Tibial nerve (tissue), 4 donors: ENCODE measurements at places on chromosomes 6 and 20.

- no peak for DNase-seq
These were observed 5.6 kb upstream of the FAM50B start for GRCh38 chr6:3843379-3844096.

- no peak for DNase-seq
These were observed 191.0 kb downstream of the UNC5CL start for GRCh38 chr6:40848038-40848437.

- DNase-seq: no peak
These were observed 85.2 kb upstream of the PHACTR3 start for GRCh38 chr20:59518881-59519706.

- no peak for DNase-seq
These were observed 615 bp upstream of the NTSR1 start for GRCh38 chr20:62707921-62708521.

GRCh38 chr20:1209447-1210387 lies 6.5 kb downstream of the C20orf202 start:
- DNase-seq: no peak

DNA sequence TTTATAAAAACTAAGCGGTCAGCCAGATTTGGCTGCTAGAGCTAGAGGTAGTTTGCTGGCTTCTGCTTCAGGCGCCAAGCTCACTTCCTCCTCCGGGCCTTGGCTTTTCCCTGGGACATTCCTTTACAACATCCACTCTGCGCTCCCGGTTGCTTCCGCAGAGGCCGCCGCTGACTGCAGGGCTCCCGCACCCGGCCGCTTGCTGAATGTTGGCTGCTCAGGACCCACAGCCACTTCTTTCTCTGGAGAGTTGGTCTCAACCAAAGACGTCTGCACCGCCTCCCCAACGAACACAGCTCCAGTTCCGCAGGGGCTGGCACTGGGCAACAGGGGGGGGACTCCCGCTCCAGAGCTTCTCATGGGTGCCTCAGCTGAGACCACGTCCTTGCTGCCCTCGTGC lies 282.8 kb downstream of the TFAP2C start:
- no peak for DNase-seq

DNA sequence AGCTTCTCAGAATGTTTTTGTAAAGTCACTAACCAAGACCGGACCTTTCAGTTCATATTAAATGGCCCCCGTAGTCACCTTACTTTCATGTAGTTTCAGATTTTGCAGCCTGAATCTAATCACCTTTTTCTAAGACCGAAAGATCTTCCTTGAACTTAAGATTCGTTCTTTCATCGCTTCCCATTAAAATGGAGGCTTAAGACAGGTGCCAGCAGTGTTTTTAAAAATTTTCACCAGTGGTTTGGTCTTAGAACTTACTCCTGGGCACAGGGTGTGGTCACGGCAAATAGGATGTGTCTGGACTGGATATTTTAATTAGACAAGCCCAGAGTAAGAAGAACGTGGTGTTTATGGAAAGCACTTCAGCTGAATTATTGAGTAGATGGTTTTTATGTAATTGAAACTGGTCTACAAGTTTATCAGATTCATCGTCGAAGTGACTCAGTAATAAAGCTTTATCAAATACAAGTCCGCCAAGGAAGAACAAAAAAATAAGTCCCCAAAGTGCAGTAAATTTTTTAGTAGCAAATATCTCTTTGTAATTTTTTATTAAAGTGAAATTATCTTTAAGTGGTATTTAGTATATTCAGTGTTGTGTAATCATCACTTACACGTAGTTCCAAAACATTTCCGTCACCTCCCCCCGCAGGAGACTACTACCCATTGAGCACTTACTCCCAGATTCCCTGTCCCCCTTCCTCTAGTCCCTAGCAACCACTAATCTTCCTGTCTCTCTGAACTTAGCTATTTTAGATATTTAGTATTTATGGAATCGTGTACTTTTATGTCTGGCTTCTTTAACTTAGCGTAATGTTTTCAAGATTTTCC lies 868 bp downstream of the SRSF3 start:
- no peak for DNase-seq

- no peak for DNase-seq
These were observed 3.2 kb upstream of the DEF6 start for GRCh38 chr6:35294308-35294945.

GRCh38 chr6:118537574-118537973 lies 10.5 kb upstream of the PLN start:
- no peak for DNase-seq

- DNase-seq: no peak
These were observed 155.4 kb downstream of the ERMARD start for GRCh38 chr6:169906688-169907418.

GRCh38 chr6:154251116-154251515 lies 105.5 kb downstream of the IPCEF1 start:
- DNase-seq: no peak

GRCh38 chr6:13733178-13733887 lies 21.7 kb upstream of the RANBP9 start:
- peak; percentile 76 for DNase-seq

DNA sequence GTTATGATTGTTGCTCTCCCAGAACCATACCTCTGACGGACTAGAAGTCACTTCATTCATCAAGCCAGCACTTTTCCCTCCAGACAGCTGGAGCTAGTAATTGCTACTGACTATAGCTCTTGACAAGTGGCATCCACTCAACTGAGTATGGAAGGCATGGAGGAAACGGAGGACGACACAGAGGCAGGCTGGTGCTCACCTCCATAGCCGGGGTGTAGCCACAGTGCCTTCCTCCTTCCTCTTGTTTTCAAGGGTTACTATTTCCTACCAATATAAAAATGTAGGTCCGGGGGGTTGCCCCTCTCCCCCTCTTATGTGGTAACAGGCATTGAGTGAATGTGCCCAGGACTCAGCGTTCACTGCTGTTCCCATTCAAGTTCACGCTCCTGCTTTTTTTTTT lies 23.5 kb upstream of the FOXC1 start:
- no peak for DNase-seq

DNA sequence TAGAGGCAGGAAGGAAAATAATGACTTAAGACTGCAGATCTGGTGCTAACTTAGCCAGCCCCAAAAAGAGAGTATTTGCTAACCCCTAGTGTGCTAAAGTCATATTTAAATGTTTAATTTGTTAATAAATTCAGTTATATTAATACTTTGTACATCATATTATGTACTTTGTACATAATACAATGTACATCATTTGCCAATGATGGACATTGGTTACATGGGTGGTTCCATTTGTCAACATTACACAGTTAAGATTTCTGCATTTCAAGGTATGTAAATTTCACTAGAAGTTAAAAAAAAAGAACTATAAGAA lies 63.9 kb upstream of the PIM1 start:
- DNase-seq: no peak

GRCh38 chr6:40922281-40922680 lies 116.7 kb downstream of the UNC5CL start:
- no peak for DNase-seq

DNA sequence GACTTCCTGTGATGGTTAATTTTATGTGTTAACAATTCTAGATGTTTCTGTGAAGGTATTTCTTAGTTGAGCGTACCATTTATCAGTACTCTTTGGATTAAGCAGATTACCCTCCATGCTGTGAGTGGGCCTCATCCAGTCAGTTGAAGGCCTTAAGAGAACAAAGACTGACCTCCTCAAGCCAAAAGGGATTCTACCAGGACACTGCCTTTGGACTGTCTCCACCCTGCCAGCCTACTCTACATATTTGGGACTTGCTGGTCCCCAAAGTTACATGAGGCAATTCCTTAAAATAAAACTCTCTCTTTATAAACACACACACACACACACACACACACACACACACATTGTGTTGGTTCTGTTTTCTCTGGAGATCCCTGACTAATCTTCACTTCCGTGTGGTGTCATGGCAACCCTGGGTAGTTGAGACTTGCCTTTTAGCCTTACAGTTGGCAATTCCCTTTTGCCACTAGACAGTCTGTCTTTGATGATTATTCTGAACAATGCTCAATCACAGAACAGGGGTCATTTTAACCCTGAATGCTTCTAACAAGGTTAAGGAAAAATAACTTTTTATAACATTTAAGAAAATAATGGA lies 32.2 kb downstream of the MRAP2 start:
- no peak for DNase-seq

- DNase-seq: no peak
These were observed 1243.1 kb upstream of the ADGRB3 start for GRCh38 chr6:67391955-67392354.

- no peak for DNase-seq
These were observed 6.7 kb upstream of the MMP9 start for GRCh38 chr20:46002008-46002407.

DNA sequence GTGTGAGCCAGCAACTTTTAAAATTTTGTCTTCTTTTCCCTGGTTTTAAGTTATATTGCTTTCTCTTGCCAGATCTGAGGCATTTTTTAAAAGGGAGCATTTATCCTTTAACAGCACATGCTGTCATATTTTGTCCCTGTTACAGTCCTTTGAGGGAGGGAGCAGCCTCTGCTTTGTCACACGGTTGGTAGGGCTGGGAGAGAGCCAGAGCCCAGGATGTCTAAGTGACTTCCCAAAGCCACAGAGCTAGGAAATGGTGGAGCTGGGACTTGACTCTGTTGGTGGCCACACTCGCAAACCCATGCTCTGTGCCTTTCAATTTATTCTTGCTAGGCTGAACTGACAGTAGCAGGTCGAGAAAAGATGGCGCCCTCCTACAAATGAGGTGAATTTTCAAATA lies 80.4 kb upstream of the IYD start:
- DNase-seq: no peak

GRCh38 chr6:56689663-56690062 lies 47.0 kb upstream of the DST start:
- no peak for DNase-seq

- DNase-seq: no peak
These were observed 3.6 kb downstream of the BEND6 start for GRCh38 chr6:56958481-56958880.

DNA sequence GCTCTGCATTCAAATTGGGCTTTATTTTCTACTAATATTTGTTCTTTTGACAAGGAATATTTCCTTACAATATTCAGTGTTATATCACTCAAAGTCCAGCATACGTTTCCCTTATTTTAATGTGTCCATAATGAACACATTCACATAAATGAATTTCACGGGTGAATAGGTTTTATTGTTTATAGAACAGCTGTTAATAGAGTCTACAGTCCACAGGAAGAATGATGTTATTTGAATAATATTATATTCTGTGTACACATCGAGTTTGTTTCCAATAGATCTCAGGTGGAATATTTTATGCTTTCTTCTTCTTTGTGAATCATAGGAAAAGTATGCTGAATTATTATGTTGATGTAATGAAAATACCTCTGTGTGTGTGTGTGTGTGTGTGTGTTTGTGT lies 582.4 kb downstream of the CDH26 start:
- DNase-seq: no peak

GRCh38 chr6:4478098-4478497 lies 298.1 kb upstream of the CDYL start:
- no peak for DNase-seq

DNA sequence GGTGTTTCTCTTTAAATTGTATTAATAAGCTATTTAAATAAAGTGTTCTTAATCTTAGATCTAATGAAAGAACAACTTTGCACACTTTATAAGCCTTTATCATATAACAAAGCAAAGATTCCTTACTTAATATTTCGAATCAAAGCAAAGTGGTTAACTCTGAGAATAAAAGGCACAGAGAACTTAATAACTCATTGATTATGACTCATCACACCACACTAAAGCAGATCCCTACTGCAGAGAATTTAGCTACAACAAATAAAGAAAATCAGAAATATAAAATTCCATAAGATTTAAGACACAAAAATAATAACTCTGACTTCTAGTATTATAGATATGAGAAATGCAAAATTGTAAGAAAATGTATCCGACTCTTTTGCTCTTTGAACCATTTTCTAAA lies 135.6 kb upstream of the RUNX2 start:
- no peak for DNase-seq

GRCh38 chr6:40321616-40322015 lies 265.5 kb downstream of the LRFN2 start:
- no peak for DNase-seq

DNA sequence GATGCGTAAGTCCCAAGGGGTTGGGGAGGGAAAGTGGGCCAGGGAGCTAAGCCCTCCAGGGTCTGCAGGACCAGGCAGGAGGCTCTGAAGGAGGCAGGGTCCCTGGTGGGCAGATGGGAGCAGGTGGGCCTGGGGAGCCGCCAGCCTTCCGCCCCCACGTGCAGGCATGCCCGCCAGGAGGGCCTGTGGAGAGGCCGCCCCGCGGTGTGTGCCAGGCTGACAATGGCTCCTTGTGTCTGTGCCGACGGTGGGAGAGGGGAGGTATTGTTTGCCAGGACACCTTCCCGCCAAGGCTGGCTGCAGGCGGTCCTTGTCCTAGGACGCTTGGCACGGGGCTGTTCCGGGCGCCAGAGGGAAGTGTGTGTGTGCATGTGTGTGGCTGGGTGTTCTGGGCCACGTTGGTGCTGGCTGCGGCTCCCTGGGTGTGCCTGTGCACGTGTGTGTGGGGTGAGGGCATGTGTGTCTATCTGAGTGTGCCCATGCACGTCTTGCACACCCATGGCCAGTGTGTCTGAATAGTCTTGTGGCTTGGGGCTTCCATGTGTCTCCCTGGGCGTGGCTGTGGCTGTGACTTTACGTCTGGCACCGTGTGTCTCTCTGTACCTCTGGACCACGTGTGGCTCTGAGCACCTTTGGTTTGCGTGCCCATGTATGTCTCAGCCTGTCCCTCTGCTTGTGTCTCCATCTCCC lies 153.0 kb downstream of the CEBPB start:
- DNase-seq: no peak

DNA sequence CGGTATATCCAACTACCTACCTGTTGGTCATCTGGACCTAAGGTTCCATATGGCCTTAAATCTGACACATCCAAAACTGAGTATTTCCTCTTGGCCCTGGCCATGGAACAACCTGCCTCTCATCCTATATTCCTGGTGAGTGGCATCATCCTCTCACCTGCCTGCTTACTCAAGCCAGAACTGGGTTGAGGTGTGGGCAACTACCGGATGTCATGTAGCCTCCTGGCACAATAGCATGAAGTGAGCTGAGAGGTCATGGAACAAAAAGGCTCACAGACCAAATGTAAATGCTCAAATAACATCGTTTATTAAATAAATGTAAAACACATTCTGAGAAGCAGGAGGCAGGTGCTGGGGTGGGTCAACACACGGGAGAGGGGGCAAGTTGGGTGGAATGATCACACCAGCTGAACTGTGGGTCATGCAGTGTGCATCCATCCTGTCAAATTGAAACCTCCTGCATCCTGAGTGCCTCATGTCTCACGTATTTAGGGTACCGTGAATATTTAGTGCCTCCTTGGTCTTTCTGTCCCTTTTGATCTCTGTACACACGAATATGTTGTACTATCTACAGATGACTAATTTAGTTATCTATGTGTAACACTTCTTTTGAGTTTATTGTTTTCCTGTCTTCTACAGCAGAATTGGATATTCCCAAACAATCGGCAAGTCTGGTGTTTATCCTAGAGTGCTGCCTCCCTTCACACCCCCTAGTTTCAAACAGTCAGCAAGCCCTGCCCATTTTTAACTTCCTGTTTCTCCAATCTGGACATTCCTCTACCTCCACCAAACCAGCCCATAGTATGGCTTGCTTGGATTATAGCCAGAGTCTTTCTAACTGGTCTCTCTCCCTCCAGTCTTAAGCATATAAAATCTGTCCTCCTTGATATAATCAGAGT lies 7.9 kb upstream of the POU5F1 start:
- DNase-seq: no peak
